Kidney glomerular epithelial cell (primary cell): ENCODE measurements at places on chromosomes 7 and 10.

DNA sequence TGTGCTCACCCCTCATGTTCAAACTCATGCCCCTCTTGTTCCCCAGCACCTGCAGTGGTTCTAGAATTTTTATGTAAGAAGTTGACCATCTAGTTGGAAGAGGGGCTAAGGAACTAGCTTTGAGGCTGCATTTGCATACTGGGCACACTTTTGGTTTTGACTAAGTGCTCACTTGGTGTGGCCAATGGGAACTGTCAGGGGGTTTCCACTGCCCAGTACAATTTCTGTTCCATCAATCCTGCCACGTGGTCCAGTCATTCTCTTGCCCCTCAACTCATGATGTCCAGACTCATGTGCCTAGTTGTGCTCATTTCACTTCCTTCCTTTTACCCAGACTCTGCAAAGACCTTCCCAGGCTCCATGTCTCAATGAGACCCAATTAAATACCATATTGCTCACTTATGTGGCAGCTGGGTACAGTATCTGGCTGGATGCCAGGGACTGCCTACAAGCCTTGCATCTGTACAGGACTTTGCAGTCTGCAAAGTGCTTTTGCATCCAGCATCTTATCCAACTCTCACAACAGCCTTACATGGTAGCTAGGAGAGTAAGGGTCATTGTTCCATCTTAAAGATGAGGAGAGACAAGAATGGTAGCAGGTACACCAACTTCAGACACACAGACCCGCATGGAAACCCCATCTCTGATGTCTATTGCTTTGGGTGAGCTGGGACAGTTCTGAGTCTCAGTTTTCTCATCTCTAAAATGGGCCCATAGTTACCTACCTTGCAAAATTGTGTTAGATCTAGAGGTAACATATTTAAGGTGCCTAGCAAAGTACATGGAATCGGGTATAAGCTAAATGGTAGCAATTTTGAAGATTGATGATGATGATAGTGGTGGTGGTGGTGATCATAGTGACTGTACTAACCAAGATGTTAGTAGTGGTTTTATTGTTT is 30.1 kb upstream of the KCNMA1 start:
- DNase-seq = no peak

- peak; percentile 78 for DNase-seq
These were observed 3.7 kb downstream of the ABHD11 start for GRCh38 chr7:73734619-73735527.

DNA sequence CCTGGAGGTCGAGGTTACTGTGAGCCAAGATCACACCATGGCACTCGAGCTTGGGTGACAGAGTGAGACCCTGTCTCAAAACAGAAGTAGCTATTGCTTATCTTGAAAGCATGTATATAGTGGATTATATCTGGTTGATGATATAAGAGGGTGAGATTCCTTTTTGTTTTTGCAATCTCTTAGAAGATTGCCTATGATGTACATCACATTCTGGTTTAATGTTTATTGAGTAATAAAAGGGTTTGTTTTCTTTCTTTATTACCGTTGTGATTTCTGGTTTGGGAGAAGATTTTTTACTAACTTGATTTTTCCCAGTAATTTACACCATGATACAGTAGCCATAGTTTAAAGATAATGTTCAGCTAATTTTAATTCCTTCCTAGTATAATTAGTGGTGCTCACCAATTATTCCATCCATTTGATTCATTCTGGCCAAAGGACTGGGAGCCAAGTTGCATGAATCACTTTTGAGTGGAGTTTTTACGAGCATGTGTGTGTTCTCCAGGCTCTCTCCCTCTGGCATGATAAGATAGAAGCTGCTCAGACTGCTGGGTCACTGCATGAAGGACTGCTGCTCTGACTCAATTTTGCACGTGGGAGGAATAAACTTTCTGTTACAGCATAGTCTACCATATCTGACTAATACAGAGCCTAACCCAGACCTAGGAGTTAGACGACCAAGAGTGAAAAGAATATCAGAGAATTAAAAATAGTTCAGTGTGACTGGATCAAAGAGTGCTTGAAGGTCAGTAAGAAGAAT is 13.5 kb upstream of the TSPAN13 start:
- peak; percentile 91 for DNase-seq

DNA sequence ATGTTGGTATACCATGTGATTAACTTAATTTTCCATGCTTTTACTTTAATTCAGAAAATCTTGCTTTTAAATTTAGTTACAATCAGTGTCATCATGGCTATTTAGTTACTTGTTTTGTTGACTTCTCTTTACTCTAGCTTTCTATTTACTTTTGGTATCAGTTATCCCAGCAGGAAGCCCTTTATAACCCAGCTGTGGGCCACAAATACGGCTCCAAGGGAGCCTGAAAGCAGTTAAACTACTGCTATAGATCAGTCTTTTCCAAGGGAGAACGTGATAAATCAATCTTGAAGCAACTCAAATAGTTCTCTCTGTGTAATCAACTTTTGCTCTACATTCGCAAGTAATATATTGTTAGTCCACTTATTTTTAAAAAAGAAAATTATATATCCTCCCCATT is 287.4 kb downstream of the CACNA2D1 start:
- no peak for DNase-seq

DNA sequence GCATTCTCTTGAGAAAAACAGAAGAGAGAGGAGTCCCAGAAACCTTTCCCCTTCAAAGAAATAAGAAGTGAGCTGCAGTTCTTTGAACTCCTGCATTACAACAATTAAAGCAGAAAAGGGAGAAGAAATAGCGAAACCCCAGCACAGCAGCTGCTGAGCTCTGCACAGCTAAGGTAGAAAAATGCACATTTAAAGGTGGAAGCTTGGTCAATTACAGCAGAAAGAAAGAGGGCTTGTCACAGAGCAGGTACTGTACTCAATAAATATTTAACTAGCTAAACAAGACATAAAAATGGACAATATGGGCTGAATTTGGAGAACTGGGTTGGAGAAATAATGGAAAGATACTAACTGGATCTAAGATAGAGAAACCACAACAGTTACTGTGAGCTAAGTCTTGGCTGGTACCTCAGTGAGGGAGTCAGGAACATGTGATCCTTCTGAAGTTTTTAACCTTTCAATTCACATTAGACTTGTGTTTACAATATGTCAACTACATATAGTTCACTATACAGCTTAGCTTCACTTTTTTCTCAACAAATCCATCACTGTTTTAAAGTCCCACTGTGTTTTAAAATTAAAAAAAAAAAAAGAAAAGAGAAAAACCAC is 332.5 kb downstream of the ELMO1 start:
- no peak for DNase-seq

DNA sequence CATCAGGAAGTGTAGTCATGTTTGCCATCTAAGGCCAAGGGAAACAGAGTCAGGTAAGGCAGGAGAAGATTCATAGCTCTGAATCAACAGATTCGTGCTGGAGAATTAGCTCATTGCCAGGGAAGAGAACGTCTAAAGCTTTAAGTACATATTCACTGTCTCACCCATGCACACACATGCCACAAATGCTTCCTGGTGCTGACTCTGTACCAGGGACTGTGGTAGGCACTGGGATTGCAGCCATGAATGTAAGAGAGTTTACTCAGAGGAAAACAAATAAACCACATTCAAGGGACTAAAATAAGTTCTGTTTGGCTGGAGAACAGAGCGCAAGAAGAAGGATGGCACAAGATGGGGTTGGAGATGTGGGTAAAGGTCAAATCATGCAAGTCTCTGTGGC is 89.8 kb upstream of the HPS1 start:
- peak; percentile 22 for DNase-seq

- no peak for DNase-seq
These were observed 19.4 kb upstream of the EPHB6 start for GRCh38 chr7:142835487-142835886.

DNA sequence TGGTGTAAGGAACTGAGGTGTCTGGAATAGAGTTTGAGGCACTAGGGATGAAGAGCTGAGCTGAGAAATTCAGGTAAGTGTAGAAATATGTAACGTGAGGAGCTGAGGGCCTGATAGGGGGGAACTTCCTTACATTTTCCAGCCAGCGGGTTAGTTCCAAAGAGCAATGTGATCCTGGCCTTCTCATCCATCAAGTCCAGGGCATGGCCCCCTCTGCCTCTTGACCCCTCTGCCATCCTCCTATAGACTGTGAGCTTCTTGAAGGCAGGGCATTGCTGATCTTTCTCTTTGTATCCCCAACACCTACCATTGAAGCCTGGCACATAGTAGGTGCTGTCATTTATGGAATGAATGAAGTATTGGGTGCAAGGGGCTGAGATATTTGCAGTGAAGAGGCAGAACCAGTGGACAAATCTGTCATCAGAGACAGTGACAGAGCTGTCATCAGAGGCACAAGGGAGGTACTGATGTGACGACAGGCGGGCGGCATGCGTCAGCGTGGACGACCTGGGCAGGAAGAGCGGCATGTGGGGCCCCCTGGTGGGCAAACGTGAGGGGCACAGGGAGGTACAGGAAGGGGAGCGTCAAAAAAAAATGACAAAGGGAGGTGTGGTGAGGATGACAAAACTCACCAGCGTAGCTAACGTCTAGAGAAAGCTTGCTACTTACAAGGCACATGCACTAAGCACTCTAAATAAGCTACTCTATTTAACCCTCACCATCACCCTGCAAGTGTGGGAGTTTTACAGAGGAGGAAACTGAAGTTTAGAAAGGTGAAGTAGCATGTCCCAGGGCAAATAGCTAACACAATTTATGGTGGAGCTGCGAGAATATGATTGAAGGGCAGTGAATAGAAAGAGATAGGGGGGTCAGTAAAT is 5.2 kb upstream of the CAMK2G start:
- DNase-seq = peak; percentile 65

GRCh38 chr10:125799451-125800182 is 23.4 kb downstream of the UROS start:
- no peak for DNase-seq

- DNase-seq = no peak
These were observed 115.2 kb upstream of the PCGF5 start for GRCh38 chr10:91105269-91105668.

DNA sequence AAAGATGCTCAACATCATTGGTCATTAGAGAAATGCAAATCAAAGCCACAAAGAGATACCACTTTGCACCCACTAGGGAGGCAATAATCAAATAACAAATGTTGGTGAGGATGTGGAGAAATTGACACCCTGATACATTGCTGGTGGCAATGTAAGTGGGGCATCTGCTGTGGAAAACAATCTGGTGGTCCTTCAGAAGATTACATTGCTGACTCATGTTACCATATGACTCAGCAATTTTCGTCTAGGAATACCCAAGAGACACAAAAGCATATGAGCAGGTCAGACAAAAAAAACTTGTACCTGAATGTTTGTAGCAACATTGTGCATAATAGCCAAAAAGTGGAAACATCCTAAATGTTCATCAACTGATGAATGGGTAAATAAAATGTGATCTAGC is 4.9 kb upstream of the CLDN3 start:
- no peak for DNase-seq

- no peak for DNase-seq
These were observed 75.2 kb downstream of the CDC123 start for GRCh38 chr10:12271210-12271540.

DNA sequence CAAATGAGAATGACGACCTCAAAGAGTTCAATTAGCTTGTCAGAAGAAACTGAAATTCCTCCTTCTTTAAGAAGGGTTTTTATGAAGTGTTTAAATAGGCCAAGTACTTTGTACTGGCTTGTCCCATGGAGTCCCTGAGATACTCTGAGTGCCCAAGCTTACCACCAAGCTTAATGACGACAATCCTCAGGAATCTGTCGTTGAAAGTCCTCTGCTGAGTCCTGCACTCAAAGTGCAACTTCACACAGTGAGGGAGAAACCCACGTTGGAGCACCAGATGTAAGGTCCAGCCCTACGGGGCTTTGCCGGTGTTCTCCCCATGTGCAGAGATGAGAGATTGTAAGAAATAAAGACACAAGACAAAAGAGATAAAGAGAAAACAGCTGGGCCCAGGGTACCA is 42.8 kb upstream of the AKR1C2 start:
- DNase-seq = no peak

GRCh38 chr7:18337048-18337809 is 158.3 kb upstream of the HDAC9 start:
- no peak for DNase-seq

- DNase-seq = no peak
These were observed 22.2 kb downstream of the LANCL2 start for GRCh38 chr7:55387062-55387965.

DNA sequence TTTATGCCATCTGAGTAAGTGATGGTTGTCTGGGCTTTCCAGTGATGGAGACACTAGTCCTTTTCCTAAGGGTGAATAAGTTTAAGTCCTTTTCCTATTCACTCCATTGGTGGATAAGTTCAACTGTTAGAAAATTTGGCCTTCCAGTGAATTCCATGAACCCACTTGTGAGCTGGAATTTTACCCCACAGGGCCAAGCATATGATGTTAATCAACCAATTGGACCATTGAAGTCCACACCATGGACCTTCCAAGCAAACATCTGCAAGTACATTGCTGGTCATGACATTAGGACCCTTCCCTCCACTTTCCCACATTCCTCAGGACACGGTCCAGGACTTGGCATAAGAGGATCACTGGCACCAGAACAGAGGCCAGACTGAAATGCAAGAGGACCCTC is 381.4 kb downstream of the RPS24 start:
- no peak for DNase-seq

DNA sequence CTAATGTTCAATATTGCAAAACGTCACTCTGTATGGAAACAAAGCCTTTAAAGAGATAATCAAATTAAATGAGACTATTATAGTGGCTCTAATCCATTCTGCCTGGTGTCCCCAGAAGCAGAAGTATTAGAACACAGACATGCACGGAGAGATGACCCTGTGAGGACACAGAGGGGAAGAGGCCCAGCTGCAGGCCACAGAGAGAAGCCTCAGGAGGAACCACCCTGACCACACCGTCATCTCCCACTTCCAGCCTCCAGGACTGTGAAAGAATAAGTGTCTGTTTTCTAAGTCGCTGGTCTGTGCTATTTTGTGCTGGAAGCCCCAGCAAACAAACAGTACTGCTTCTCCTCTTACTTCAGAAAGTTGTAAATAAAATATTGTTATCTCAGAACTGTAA is 283.5 kb upstream of the ADARB2 start:
- DNase-seq = no peak

GRCh38 chr7:31004393-31004792 is 40.6 kb downstream of the GHRHR start:
- DNase-seq = no peak

GRCh38 chr7:54841772-54842697 is 83.0 kb upstream of the SEC61G start:
- DNase-seq = no peak

DNA sequence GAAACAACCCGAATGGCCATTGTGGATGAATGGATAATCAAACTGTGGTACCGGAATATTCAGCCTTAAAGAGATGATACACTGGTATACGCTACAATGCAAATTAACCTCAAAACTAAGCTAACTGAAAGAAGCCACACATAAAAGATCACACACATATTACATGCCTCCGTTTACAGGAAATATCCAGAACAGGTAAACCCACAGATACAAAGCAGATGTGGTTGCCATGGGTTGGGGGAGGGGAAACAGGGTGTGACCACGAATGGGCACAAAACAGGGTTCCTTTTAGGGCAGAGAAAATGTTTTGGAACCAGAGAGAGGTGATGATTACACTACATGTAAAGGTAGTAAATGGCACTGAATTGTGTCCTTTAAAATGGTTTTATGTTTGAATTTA is 16.6 kb downstream of the ESYT2 start:
- DNase-seq = no peak

GRCh38 chr10:75466886-75467285 is 35.5 kb downstream of the LRMDA start:
- DNase-seq = peak; percentile 59

- DNase-seq = no peak
These were observed 179.4 kb upstream of the PRSS1 start for GRCh38 chr7:142569851-142570250.

GRCh38 chr10:46992803-46993561 is 81.8 kb downstream of the PTPN20 start:
- peak; percentile 14 for DNase-seq
